ENCODE measurements at places on chromosomes 11 and 22. TPM values are rescaled to one million over a fixed set of nuclear protein-coding genes. Genes with fewer than 3 reads are reported as not detected.

CCDC73 gene
- total RNA-seq = not detected

ARVCF gene
- 5.9 TPM for total RNA-seq

WNT7B gene
- not detected for total RNA-seq

A4GALT gene
- 7.9 TPM for total RNA-seq

C11orf86 gene
- not detected for total RNA-seq

SLC22A12 gene
- total RNA-seq = not detected

TRIM48 gene
- not detected for total RNA-seq

C11orf21 gene
- under 0.01 TPM for total RNA-seq

TMEM121B gene
- not detected for total RNA-seq

APOL4 gene
- total RNA-seq = not detected

LRRC55 gene
- total RNA-seq = not detected

YPEL1 gene
- 0.22 TPM for total RNA-seq

MRGPRX3 gene
- total RNA-seq = not detected

GAL3ST1 gene
- total RNA-seq = 1.3 TPM

MS4A14 gene
- under 0.01 TPM for total RNA-seq

TEX54 gene
- total RNA-seq = not detected

SYT7 gene
- total RNA-seq = 0.22 TPM

BRSK2 gene
- 0.11 TPM for total RNA-seq

HBE1 gene
- 0.39 TPM for total RNA-seq

KRTAP5-2 gene
- not detected for total RNA-seq

CATSPER1 gene
- 0.54 TPM for total RNA-seq

SLC22A8 gene
- not detected for total RNA-seq

DNAJB7 gene
- total RNA-seq = not detected

MMP3 gene
- 3.6 TPM for total RNA-seq

ART1 gene
- not detected for total RNA-seq

RASL10A gene
- total RNA-seq = under 0.01 TPM

ANO3 gene
- total RNA-seq = not detected

SPDYC gene
- total RNA-seq = not detected

ASCL2 gene
- total RNA-seq = 0.87 TPM

GGTLC2 gene
- total RNA-seq = 1.5 TPM

SMPD1 gene
- total RNA-seq = 39.7 TPM

SH3BP1 gene
- total RNA-seq = 17.7 TPM

GVQW3 gene
- 0.54 TPM for total RNA-seq

IRAG1 gene
- 0.76 TPM for total RNA-seq

HBG2 gene
- total RNA-seq = not detected

OR52B6 gene
- total RNA-seq = not detected

FOXRED1 gene
- total RNA-seq = 9.0 TPM

PRSS23 gene
- total RNA-seq = 620 TPM

FERMT3 gene
- total RNA-seq = 0.43 TPM
